ENCODE measurements at places on chromosomes 4 and X.

DNA sequence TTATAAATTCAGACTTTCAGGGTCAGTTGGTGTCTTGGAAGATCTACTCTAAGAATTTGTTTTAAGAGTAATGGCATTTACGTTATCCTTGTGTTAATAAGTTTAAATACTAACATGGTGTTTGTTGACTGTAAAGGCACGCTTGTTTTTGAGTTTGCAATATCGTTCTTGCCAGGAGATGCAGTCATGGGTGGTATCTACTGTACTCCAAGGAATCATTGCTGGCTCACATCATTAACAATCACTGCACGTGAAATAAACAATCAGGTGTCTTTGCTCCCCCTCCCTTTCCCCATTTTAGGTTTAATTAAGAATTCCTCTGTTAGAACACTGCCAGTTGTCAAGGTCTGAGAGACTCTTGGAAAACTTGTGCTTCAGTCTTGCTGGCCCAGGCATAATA, 1.6 kb downstream of the HHIP start:
- no peak for DNase-seq

- no peak for DNase-seq
Observed at GRCh38 chr4:149791851-149792250, 23.8 kb downstream of the IQCM start.

DNA sequence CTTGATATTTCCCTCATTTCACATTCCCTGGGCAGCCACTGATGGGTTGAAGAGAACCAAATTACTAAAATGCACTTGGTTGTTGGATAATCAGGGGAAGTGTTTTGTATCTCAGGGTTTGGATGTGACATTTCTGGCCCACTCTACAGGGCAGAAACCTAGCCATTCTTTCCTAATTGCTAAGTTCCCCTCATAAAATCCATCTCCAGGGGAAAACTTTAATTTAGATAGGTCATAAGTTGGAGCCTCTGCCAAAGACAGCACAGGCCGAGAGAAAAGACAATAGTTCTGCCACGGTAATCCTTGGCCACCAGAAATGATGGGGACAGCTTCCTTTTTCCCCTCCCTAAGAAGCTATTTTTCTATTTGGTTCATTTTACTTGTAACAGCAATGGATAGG, 192.7 kb upstream of the C1QTNF7 start:
- DNase-seq = no peak

- no peak for DNase-seq
Observed at GRCh38 chr4:172546782-172547181, 621.8 kb upstream of the GALNT7 start.

DNA sequence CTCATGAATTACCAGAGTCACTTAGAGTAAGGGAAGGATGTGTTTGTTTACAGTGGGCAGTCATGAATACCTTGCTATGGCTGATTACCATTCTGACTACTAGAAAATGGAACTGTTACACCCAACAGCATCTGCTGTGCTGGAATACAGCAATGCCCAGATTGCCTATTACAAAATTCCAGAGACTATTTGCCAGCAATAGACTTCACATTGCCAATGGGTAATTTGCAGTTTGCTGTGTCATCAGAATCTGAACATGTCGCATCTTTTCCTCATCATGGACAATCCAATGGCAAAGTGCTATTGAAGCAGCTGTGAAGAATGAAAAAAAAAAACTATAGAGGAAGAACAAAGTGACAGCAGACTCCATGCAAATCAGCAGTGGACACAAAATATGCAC, 356.6 kb downstream of the CXXC4 start:
- no peak for DNase-seq

GRCh38 chr4:184016759-184017668, 111.9 kb downstream of the STOX2 start:
- DNase-seq = no peak

DNA sequence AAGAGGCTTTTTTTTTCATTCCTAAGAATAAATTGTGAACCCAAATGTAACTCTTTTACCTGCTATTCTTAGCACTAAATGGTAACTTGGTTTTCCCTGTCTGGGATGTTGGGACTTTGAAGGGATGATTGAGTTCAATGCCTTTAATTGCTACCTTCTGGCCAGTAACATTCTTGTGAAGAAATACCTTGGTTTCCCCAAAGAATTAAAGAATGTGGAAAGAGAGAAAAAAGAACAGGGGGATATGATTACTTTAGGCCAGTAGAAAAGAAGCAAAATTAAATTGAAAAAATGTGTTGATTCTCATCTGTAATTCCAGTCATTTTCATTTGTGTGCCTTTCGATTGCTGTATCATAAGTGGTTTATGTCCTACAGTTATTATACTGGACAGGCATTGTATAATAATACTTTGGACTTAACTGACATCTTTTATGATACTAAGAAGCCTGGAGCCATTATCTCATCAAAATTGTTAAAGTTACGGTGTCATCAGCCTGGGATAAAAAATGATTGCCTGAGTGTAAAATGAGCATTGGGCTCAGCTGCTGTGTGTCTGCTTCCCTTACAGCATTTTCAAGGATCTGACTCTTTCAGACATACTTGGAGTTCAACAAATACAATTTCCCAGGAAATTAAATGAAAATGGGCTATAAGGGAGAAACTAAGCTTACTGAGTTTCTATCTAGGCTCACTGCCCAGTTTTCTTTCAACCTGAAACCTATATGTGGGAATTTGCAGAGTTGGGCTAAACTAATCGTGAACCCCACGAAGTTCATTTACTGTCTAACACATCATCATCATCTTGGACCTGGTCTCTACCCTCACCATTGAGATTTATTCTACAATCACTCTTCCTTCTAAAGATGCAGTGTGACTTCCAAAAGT, 146.3 kb downstream of the SHROOM3 start:
- no peak for DNase-seq

DNA sequence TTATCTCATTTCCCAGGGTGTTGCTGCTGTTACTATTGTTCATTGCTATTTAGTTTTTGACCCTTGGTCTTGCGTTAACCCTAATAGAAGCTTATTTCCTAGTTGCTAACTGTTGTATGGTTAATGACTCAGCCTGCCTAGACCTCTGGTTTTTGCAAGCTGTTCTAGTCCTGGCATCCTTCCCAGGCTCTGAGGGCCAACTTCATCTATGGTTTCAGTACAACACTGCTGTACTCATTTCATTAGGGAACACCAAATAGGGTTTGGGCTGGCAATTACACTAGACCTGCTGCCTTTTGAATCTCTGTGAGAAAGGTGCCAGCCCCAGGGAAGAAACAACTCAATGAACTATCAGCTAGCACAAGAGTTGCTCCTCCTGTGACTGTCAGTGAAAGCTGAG, 59.6 kb downstream of the DCX start:
- no peak for DNase-seq
